Tongue (tissue), 3 donors: ENCODE measurements at places on chromosomes 11 and 22.

GRCh38 chr11:63917692-63918506 is 935 bp upstream of the RCOR2 start:
- peak; percentile 82 for DNase-seq

GRCh38 chr11:92827132-92827531 is 142.3 kb upstream of the MTNR1B start:
- DNase-seq = no peak

DNA sequence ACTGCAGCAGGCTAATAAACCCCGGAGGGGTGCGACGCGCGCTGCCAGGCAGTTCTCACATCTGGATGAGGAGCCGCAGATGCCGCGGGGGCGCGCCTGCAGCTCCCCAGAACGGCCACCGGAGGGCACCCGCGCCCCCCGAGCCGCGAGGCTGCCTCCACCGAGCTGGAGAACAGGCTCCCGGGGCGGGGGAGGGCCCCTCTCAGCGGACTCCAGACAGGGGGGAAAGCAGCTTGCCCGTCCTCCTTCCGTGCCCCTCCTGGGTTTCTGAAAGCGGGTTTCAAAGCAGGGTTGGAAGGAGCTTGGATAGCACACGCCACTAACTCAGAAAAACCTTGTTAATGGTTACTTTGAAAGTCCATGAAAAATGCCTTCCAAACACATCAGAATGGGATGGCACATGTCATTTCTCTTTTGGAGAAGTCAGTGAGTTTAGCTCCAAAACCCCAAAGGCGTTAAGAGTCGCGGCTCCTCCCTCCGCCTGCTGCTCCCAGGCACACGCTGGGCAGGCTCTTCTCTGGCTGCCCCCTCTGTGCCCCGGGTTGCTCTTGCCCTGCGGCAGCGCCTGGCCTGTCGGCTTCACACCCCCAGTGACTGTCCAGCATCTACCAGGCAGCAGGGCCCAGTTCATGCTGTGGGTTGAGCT is 317.8 kb downstream of the NTM start:
- peak; percentile 78 for DNase-seq

GRCh38 chr11:2529636-2530035 is 84.8 kb downstream of the KCNQ1 start:
- DNase-seq = no peak

DNA sequence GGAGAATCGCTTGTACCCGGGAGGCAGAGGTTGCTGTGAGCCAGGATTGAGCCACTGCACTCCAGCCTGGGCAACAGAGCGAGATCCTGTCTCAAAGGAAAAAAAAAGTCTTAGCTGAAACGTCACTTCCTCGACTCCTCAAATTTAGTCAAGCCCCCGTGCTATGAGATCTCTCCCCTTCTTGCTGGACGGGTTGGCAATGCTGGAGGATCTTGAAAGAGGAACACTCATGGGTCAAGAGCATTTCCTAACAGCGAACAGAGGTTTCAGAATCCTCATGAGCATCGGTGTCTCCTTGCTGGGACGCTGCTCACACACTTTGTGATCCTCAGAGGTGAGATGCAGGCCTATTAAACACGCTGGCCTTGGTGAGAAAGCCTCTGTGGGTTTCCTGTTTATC is 35.9 kb downstream of the APOL3 start:
- DNase-seq = no peak
